GOT3 (cell line): ENCODE measurements at places on chromosomes 1 and 21.
A peak's percentile ranks its signal among the peaks of the same experiment; 100 is the strongest.

DNA sequence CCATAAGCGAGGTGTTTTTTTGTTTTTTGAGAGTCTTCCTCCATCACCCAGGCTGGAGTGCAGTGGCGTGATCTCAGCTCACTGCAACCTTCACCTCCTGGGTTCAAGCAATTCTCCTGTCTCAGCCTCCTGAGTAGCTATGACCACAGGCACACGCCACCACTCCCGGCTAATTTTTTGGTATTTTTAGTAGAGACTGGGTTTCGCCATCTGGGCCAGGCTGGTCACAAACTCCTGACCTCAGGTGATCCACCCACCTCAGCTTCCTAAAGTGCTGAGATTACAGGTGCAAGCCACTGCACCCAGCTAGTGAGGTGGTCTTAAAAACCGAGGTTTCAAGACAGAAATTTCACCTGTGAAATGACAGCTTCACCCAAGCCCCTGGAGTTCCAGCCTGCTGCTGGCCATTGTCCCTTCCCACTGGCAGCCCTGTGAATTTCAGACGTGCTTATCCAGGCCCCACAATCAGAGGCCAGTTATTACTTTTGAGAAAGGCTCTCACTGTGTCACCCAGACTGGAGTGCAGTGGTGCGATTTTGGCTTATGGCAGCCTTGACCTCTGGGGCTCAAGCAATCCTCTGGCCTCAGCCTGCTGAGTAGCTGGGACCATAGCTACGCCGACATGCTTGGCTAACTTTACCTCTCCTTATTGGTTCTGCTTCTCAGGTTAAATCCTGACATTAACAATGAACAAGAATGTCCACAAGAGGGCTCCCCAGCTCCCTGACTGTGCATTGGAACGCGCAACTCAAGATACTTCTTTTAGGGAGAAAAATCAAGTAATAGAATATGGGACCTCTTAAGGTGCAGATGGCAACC lies 19.4 kb downstream of the ENO1 start:
- no peak for DNase-seq

DNA sequence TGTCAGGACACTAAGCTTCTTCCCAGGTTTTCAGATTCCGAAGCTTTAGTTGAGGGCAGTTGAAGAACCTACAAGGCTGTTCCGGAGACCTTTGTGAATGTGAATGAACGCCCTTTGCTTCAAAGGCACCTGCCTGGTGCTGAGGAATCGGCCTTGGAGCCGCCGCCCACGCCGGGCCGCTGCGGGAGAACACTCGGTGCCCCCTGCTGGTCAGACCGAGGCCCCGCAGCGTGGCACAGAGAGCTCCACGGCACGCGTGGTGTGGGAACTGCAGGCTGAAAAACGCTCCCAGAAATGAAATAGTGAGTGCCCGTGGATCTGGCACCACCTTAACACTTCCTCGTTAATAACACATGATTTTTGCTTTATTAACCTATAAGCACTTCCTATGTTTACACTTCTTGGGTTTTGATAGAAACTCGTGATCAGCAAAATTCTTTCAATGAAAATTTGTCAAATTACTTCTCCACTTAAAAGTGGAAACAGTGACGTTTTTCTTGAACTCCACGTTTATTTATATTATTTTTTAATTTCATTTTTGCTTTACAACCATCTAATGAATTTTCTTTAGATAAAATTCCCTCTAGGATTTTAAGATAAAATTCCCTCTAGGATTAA lies 460.6 kb downstream of the DSCAM start:
- DNase-seq = no peak

DNA sequence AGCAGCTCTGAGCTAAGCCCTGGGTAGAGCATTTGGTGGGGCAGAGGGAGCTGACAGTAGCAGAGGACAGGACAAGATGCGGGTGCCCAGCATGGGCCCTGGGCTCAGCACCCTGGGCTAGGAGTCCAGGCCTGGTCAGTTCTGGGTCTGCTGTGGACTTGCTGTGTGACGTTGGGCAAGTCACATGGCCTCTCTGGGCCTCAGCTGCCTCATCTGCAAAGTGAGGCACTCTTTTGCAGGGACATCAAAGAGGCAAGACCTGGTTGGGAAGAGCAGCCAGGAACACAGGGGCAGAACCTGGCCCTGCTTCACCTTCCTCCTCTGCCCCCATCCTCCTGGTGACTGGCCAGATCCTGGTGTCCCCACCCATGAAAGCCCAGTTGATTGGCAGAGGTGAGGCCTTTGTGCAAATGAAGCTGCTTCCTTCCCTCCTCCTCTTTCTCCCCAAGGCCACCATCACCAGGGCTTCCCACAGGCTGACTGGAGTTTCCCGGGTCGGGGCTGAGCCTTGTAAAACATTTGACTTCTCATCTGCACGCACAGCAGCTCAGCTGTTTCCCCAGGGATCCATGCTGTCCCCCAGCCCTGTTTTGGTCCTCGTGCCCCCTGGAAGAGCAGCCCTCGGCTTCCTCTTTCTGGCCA lies 350.5 kb downstream of the MATN1 start:
- no peak for DNase-seq

- DNase-seq = no peak
These were observed 140.5 kb downstream of the SPATA46 start for GRCh38 chr1:162236201-162236600.

GRCh38 chr1:27519331-27520258 lies 29.6 kb upstream of the WASF2 start:
- DNase-seq = no peak

GRCh38 chr1:30756545-30757351 lies 826 bp downstream of the LAPTM5 start:
- peak; percentile 40 for DNase-seq

DNA sequence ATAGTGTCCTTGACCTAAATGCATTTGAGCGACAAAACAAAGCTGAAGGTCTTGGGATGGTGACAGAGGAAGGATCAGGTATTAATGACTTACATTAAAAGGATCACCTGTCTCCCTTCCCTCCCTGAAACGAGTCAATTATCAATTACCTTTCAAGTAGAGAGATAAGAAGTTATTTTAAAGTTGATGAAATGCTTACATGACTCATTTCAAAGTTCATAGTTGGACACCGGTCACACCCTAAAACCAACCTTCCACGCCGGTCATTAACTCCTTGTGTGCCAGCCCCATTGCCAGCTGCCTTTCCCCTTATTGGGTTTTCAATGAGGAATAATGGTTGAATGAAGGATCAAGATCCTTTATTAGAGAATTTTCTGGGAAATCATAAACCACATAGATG lies 129.8 kb downstream of the ZP4 start:
- no peak for DNase-seq

DNA sequence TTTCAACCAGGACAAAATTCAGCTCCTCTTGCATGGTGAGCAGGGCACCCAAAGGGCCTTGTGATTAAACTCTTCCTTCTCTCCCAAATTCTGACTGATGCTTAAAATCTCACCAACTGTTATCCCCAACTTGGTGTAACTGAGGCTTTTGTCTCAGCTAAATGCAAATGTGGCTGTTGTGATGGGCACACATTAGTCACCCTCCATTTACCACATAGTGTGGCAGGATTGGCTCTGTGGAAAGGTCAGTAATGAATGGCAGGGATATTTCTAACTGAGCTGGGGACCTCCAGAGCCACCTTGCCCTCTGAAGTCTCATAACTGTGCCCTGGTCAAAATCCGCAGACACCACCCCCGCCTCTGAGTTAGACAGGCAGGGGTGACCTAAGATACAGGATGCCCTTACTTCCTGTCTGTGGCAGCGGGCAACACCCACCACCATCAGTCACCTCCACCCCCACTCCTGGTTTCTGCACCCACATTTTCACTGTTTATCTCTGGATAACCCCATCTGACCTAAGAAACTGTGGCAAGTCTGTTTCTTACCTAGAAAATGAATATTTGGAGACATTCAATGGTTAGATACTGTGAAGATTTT lies 25.4 kb upstream of the RGS16 start:
- DNase-seq = no peak

DNA sequence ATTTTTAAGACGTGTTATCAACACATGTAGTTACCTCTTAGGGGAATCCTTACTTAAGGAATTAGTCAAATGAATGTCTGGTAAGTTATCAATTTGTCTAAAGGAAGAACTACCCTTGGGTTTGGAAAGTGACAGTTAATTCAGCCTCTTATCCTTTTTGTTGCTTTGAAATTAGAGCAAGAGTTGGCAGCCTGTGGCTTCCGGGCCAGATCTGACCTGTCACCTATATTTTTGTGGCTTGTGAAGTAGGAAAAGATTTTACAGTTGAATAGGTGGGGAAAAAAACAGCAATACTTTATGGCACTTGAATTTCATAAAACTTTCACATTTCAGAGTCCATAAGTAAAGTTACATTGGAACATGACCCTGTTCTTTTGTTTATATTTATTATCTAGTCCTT lies 5.5 kb downstream of the MRPS6 start:
- no peak for DNase-seq

- DNase-seq = no peak
These were observed at the start of gene B4GALT2 for GRCh38 chr1:43978551-43979260. Gene B4GALT2 (plus strand): TSS chr1:43979210. CDS start chr1:43981161, 1,951 bp downstream.

DNA sequence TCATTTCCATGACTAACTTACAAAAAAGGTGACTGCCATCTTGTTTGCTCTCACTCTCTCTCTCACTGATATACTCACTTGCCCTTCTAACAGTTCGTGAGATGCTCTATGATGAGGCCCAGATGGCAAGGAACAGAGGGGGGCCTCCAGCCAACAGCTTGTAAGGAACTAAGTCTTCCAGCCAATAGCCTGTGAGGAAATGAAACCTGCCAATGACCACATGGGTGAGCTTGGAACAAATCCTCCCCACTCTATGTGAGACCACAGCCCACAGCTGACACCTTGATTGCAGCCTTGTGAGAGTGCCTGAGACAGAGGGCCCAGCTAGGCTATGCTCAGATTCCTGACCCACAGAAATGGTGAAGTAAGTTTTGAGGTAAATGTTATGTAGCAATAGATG lies 153.7 kb downstream of the HHIPL2 start:
- DNase-seq = no peak

DNA sequence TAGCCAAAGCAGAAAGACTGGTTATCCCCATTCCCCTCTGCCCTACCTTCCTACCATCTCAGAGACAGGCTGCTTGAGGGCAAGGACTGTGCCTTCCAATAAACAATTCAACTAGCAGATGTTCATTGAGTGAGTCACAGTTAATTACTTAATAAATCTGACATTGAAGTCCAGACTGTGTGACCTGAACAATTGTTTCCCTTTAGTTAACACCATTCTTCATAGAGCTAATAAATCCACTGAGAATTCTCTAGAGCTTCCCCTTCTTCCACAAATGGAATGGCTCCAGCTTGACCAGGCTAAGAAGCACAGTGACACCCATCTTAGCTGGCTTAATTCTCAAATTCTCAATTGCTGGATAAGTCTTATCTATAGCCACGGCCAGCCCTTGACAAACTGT lies 61.9 kb upstream of the GJA5 start:
- DNase-seq = no peak

GRCh38 chr21:17270229-17270628 lies 242.6 kb upstream of the CXADR start:
- peak; percentile 6 for DNase-seq

- DNase-seq = no peak
These were observed 20.6 kb upstream of the PPM1J start for GRCh38 chr1:112735752-112736151.

- DNase-seq = no peak
These were observed 44.0 kb downstream of the ETS2 start for GRCh38 chr21:38849776-38850175.

DNA sequence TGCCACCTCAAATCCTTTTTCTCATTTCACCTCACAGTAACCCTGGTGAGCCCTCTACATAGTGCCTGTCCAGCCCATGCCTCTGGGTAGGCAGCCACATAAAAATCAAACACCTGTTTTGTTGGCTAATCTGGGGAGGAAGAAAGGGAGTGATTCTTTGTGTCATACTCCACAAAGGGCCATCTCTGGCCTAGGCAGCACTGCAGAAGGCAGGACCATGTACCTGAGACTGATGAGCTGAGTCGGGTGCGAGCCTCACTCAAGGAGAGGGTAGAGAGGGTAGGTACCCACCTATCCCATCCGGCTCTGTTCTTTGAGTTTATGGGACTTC lies 7.8 kb downstream of the TUFT1 start:
- DNase-seq = no peak

- no peak for DNase-seq
These were observed 76.7 kb upstream of the GPR88 start for GRCh38 chr1:100461222-100461621.

DNA sequence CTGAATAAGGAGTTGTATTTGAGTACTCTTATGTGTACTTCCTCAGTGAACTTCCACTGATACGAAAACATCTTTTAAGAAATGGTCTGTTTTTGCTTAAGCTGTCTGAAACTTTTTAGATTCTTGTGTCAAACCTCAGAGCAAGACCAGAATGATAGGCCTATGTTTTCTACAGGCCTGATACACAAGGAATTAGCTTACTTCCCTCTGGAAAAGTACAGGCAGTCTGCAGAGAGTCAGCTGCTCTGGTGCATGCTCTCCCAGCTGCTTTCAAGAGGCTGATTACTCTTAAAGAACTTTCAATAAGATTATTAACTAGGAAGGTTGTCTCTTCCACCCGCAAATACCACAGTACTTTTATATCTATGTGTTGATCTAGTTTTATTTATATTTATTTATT lies 9.5 kb downstream of the SNX27 start:
- DNase-seq = no peak

- no peak for DNase-seq
These were observed 7.9 kb downstream of the USP1 start for GRCh38 chr1:62444701-62445100.

- no peak for DNase-seq
These were observed 3902.9 kb downstream of the SRGAP2C start for GRCh38 chr1:125087691-125088090.

DNA sequence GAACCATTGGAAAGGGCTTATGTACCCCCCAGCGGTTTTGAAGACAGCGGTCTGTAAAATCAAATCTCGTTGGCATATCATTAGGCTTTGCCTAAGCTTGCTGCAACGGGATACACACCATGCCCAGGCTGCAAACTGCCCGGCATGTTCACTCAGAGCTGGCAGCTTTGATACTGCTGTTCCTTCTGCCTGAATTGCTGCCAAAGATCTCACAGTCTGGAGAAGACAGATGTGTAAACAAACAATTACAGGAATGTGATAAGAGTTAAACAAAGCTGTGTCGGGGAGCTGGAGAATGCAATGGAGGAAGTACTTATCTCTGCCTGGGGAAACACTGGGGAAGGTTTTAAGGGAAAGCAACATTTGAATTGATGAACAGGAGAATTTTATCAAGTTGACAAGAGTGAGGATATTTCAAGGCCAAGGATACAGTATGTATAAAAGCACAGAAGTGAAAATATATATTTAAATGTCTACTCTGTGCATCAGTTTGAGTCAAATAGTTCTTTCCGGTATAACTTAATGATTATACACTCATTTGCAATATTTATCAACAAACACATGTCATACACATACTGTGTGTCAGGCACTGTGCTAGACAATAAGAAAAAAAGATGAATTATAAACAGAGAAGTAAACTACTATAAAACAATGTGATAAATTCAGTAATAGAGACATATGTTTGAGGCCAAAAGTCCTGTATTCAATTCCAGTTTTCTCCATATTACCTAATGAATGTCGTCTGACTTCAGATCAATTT lies 29.9 kb downstream of the CHML start:
- no peak for DNase-seq
